ENCODE measurements at places on chromosomes 7 and 10.

GRCh38 chr10:101829561-101830315, 11.5 kb upstream of the OGA start:
- peak; percentile 82 for DNase-seq

GRCh38 chr10:22245567-22245966, 27.8 kb upstream of the EBLN1 start:
- no peak for DNase-seq

DNA sequence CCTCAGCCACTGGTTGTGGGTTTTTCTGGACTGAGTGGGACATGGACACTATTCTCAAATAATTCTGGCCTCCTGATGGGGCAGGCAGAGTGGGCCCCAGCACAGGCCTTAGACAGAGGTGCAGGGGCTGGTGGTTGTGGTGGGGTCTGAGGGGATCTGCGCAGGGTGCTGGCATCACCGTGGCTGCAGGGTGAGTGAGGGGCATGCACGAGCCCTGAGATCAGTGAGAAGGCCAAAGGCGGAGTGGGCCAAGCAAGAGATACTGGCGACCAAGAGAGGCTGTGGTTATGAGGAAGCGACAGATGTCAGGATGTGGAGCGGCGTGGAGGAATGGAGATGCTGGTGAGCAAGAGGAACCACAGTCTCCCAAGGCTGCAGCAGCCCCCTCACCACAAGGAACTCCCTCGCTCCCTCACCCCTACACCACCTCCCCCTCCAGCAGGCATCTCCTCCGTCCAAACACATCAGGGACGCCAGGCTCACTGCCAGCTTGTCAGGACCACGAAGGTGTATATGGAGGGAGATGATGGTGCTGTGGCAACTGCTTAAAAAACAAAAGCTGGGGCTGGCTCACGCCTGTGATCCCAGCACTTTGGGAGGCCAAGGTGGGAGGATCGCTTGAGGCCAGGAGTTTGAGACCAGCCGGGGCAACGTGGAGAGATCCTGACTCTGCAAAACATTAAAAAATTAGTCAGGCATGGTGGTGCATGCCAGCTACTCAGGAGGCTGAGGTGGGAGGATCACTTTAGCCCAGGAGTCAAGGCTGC, 9.6 kb downstream of the PRF1 start:
- DNase-seq, result no peak

DNA sequence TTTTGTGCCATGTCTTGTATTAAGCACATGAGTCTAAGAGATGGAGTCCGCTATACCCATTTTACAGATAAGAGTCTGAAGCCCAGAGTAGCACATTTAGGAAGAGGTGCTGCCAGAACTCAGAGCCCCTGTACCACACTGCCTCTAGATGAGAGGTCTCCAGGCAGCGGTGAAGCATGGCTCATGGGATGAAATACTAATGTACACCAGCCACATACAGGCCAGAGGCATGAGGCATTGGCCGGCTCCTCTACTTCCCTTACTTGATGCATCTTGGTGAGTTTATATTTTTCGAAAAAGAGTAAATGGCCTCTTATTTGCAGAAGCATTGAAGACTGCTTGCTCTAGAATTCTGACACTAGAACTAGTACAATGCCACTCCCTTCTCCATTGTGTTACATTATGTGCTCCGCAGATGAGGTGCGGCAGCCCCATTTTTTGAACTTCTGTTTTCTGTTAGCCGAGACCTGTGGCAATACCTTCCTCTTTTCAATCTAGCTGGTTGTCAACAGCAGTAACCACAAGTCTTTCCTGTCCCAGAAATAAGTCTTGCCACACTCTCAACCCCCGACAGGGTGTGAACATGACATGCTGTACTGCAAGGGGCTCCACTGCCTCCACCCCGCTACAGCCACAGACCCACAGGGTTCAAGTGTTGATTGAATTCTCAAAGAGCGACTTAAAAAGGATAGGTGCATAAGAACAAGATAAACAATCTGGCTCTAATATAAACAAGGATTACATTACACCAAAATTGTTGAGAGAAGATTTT, 145.3 kb downstream of the CELF2 start:
- DNase-seq, result no peak

All from nephron progenitor cell (in vitro differentiated cells).